ENCODE measurements at places on chromosomes 6 and 20. TPM values are rescaled to one million over a fixed set of nuclear protein-coding genes. Genes with fewer than 3 reads are reported as not detected.

- DNase-seq: peak; percentile 38
Observed at GRCh38 chr6:72140795-72141194, 254.4 kb downstream of the RIMS1 start.

DNA sequence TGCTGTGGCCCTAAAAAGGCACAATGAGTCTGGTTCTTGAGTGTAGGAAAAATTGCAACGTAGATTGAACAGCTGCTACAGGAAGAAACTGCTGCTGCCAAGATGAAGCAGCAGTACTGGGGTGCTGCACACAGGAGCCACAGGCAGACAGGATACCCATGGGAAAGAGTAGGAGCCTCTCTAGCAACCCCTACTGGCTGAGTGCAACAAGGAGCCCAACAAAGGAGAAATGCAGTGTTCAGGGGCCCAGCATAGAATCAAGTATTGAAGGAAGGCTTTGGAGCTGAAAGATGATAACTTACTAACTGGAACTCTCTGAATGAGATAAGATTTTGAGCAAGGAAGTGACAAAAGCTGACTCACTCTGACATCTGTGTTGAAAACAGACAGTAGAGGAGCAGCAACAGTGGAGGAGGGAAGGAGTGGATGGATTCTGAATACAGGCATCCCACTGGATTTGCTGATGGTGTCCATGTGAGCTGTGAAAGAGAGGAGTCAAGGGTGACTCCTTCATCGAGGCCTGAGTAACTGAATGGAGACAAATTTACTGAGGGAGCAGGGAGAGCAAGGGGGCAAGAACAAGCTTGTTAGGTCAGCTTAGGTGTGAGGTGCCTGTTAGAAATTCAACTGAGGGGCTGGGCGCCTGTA, 534.7 kb upstream of the JARID2 start:
- peak; percentile 98 for DNase-seq

- no peak for DNase-seq
Observed at GRCh38 chr6:43927532-43928210, 157.7 kb downstream of the VEGFA start.

- DNase-seq: no peak
Observed at GRCh38 chr20:41714030-41714429, 95.9 kb upstream of the CHD6 start.

PSMB8 gene
- total RNA-seq: 33.3 TPM

DNA sequence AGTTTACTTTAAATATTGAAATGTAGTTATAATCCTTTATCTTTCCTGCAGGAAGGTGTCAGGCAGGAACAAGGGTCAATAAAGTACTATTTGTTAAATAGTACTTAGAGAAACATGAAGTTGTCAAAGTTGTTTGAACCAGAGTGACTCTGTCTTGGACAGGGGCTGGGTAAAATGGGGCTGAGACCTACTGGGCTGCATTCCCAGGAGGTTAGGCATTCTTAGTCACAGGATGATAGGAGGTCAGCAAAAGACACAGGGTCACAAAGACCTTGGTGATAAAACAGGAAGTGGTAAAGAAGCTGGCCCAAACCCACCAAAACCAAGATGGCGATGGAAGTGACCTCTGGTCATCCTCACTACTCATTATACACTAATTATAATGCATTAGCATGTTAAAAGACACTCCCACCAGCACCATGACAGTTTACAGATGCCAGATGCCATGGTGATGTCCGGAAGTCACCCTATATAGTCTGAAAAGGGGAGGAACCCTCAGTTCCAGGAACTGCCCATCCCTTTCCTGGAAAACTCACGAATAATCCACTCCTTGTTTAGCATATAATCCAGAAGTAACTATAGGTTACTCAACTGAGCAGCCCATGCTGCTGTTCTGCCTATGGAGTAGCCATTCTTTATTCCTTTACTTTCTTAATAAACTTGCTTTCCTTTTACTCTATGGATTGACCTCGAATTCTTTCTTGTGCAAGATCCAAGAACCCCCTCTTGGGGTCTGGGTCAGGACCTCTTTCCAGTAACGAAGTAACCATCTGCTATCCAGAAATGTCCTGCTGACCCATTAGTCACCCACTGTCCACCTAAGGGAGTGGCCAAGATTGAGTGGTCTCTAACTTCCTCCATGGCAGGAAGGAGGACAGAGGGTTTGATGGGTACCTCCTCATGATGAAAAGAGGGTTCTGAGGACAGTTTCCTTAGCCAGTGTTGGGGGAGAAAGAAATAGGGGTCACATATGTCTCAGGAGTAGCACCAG, 19.6 kb downstream of the SLC22A2 start:
- DNase-seq: no peak

GRCh38 chr20:17631576-17632319, 50.3 kb downstream of the RRBP1 start:
- no peak for DNase-seq

GRCh38 chr6:135637701-135638100, 140.2 kb upstream of the AHI1 start:
- peak; percentile 35 for DNase-seq

XPO5 gene
- total RNA-seq: 30.0 TPM

DNA sequence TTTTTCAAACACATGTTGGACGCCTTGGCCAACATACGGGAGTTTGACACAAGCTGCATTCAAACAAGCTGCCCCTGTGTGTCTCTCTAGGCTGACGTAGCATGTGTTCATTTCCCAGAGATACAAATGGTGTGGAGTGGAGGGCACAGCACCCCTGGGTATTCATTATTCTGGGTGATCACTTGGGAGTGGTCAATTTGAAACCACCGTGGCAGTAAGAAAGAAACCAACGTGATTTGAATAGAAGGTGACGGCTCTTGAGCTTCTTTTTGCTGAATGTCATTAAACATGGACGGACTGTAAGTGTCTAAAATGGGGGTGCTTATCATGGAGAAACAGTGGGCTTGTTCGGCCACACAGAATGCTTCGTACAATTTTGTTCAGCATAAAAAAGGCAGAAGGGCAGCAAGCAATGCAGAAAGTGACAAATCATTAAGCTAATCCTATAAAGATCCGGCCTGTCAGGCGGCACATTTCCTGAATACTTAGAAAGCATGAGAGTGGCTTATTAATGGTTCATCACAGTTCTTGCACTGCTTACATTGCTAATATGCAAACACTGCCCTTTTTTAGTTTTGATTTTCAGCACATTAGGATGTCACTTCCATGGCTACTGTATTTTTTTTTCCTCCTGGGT, 1261.9 kb upstream of the CITED2 start:
- DNase-seq: no peak

- peak; percentile 11 for DNase-seq
Observed at GRCh38 chr6:106894978-106895702, 79.4 kb downstream of the CD24 start.

DNA sequence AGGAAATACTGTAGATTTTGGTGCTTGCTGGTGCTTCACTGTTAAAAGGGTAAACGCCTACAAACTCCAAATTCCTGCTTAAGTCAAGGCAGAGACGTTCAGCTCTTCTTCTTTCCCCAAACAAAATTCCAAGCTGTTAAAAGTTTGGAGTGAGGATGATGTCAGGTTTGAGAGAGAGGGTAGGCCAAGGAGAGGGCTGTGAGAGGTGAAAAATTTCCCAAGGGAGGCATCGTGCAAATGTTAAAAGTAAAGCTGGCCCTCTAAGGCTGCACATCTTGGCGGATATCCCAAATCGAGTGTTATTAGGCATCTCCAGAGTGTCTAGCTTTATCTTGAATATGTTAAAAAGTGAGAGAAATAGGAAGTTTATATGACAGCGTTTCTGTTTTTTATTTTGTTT, 651.8 kb downstream of the QKI start:
- no peak for DNase-seq

CASS4 gene
- total RNA-seq: 26.1 TPM

DNA sequence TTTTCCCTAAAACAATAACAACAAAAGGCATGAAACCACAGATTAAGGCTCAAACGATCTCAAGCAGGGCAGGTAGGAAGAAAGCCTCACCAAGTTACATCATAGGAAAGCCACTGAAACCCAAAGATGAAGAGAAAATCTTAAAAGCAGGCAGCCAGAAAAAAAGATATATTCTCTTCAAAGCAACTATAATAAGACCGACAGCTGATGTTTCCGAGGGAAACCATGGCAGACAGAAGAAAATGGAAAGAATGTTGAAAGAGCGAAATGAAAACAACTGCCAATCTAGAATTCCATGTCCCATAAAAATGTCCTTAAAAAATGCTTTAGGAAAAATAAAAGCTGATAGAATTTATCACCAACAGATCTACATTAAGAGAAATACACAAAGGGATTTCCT, 161.5 kb upstream of the THBS2 start:
- DNase-seq: no peak

VSX1 gene
- total RNA-seq: not detected

DNA sequence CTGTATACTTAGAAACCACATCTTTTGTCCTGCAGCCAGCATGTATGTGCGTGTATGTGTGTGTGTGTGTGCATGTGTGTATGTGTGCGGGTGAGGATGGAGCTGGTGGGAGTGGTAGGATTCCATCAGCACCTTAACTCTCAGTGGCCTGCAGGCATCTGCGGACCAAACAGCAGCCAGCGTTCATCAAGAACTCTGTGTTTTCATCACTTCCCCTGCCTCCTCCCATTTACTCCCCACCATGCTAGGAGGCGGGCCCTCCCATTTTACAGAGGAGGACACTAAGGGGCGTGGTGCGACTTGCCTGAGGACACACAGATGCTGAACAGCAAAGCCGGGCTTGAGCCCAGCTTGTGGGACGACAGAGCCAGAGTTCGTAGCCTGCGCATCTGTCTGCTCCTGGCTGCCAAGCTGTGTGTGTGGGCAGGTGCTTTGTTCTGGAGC, 8.9 kb downstream of the VSTM2L start:
- DNase-seq: peak; percentile 4

DNA sequence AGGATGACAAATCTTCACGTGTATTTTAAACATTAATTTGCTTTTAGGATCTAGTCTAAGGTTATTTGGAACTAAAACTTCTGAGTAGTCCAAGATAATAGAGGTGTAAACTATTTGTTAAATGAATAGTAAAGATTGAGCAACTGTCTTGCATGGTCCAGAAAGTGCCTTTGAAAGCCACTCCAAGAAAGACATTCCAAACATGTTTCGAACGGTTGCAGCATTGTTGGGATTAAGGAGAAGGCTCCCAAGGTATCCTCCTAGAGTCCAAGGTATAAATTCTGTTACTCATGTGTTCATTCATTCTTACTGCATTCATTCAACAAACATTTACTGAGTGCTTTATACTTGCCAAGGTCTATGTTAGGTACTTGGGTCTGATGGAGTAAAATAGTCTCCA, 28.8 kb upstream of the MYLK2 start:
- DNase-seq: no peak

BCL2L1 gene
- 45.5 TPM for total RNA-seq

TMC2 gene
- total RNA-seq: not detected

Measured in IMR-90 (cell line).